ENCODE measurements at places on chromosomes 3 and 15.

GRCh38 chr3:129087138-129087702 lies 26.6 kb downstream of the GP9 start:
- no peak for DNase-seq

DNA sequence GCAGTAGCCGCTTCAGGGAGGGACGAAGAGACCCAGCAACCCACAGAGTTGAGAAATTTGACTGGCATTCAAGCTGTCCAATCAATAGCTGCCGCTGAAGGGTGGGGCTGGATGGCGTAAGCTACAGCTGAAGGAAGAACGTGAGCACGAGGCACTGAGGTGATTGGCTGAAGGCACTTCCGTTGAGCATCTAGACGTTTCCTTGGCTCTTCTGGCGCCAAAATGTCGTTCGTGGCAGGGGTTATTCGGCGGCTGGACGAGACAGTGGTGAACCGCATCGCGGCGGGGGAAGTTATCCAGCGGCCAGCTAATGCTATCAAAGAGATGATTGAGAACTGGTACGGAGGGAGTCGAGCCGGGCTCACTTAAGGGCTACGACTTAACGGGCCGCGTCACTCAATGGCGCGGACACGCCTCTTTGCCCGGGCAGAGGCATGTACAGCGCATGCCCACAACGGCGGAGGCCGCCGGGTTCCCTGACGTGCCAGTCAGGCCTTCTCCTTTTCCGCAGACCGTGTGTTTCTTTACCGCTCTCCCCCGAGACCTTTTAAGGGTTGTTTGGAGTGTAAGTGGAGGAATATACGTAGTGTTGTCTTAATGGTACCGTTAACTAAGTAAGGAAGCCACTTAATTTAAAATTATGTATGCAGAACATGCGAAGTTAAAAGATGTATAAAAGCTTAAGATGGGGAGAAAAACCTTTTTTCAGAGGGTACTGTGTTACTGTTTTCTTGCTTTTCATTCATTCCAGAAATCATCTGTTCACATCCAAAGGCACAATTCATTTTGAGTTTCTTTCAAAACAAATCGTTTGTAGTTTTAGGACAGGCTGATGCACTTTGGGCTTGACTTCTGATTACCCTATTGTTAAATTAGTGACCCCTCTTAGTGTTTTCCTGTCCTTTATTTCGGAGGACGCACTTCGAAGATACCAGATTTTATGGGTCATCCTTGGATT lies at the start of gene MLH1:
MLH1 (plus strand) TSS at position 193 of the 958 bp plus-strand sequence; CDS start at position 223, 30 bp downstream.
- DNase-seq: peak; percentile 99

DNA sequence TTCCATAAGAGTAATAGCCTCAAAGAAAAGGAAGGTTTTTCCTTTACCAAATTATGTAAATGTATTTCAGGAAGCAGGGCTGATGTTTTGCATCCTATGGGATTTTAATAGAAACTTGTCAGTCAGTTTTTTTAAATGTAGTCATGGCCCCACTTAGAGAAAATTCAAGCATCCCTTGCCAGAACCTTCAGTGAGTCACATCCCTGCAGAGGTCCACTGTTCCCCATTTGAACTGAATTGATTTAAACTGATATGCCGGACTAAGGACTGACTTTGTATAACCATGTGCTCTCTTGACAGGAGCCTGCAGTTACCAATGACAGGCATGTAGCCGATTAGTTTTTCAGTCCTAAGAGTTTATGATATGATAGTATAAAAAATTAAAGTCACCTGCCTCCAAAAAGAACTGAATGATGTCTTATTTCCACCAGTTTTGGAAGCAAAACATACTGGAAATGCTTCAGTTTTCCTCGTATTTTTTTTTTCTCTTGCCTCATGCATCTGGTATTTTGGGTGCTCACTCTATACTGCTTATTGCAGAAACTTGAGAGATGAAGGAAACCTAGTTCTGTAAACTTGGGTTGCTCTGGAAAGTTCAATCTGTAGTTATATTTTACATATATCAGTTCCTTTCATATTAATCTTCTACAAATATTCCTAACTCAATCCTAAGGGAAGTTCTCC lies 30.7 kb downstream of the LRTM1 start:
- DNase-seq: no peak

- DNase-seq: no peak
Observed at GRCh38 chr3:97795951-97796350, 25.9 kb upstream of the CRYBG3 start.

GRCh38 chr3:45225465-45226205 lies 452 bp downstream of the TMEM158 start:
- DNase-seq: no peak

- no peak for DNase-seq
Observed at GRCh38 chr3:30578479-30578878, 27.9 kb upstream of the TGFBR2 start.

DNA sequence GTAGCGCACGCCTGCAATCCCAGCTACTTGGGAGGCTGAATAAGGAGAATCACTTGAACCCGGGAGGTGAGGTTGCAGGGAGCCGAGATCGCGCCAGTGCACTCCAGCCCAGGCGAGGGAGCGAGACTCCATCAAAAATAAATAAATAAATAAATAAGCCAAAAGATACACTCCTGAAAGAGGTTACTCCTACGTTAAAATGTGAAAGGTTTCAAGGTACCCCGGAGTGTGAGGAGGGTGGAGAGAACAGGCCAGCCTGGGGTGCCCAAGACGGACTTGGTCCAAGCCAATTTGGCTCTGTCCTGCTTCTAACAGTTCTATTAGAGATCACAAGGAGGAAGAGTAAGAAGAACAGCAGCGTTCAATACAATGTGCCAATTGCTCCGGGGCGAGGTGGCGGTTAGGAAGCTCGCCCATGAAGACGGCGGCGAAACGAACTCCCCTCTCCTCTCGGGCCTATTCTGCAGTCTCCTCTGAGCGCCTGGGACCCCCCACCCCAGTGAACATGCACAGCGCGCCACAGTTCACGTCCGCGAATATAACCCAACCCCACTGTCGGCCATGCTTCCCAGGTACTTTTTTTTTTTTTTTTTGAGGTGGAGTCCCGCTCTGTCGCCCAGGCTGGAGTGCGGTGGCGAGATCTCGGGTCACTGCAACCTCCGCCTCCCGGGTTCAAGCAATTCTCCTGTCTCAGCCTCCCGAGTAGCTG lies 942 bp downstream of the ELP6 start:
- peak; percentile 3 for DNase-seq

GRCh38 chr3:64329037-64329436 lies 103.8 kb upstream of the PRICKLE2 start:
- no peak for DNase-seq

- no peak for DNase-seq
Observed at GRCh38 chr3:151345859-151346258, 16.5 kb upstream of the P2RY13 start.

- no peak for DNase-seq
Observed at GRCh38 chr15:69508659-69509058, 56.0 kb downstream of the RPLP1 start.

DNA sequence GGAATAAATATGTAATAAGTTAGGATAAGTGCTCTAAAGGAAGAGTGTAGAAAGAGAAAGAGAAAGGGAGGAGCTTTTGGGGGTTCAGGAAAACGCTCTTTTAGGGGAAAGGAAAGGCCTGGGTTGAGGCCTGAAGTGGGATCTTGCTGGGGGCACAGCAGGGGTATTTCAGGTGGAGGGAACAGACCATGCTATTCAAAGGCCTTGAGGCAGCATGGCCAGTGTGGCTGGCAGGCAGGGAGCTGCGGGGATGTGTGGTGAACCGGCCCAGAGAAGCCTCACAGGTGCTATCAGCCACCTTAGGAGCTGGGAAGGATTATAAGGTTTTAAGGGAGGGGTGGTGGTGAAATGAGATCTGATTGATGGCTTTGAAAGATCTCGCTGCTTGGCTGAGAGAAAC lies 66.6 kb downstream of the LINGO1 start:
- no peak for DNase-seq

DNA sequence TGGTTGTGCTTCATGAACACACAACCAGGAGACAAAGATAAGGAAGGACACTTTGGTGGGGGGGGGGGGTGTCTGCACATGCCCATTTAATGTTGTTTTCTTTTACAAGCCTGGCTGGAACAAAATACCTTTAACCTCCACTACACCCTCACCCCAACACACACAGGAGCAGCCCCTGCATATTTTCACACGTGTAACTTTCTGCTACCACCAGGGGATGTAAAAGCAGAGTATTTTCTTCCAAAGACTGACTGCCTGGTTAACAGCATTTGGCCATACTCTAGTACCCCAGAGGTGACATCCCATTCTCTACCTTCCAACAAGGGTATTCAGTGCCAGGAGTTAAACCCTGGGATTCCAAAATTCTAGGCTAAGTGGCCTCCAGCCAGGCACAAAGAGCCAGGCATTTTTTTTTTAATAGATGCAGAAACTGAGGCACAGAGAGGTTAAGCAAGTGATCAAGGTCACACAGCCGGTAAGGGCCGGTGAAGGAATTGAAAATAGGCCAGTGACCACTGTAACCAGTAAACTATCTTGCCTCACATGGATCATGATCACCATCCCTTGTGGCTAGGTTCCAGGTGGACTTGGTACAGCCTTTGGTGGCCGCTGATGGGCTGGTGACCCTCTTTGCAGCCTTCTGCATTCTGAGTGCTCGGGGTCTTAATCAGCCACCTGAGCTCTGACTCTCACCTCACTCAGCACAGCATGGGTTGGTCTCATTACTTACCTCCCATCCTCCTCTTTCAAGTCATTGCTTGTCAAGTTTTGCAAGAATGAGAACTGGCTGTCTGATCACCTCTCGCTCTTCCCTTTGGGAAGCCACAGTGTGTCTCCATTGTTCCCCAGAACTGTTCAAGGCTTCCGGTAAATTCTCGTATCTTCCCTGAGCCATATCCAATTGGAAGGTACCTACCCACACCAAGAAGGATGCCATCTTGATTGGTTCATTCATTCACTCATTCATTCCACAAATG lies 20.4 kb downstream of the MAGI1 start:
- DNase-seq: no peak

- no peak for DNase-seq
Observed at GRCh38 chr3:42277676-42278075, 11.7 kb upstream of the CCK start.

- DNase-seq: no peak
Observed at GRCh38 chr3:62027241-62027640, 346.1 kb downstream of the FEZF2 start.

DNA sequence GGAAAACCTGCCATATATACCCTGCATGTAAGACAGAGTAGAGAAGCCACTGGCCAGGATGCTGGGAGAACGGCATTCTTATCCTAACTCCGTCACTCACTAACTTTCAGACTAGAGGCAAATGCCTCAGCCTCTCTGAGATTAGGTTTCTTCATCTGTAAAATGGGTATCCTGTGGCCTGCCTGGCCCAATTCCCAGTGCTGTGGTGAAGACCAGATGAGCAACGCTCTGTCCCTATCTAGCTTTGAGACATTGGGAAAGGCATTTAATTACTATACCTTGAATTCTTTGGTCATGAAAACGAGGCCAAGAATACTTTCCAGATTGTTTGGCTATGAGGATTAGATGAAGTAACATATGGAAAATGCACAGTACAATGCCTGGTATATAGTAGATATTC lies 35.9 kb downstream of the CEMIP start:
- DNase-seq: no peak

GRCh38 chr3:143814443-143814889 lies 33.8 kb downstream of the SLC9A9 start:
- DNase-seq: no peak

GRCh38 chr3:109224333-109224732 lies 87.8 kb downstream of the C3orf85 start:
- no peak for DNase-seq

DNA sequence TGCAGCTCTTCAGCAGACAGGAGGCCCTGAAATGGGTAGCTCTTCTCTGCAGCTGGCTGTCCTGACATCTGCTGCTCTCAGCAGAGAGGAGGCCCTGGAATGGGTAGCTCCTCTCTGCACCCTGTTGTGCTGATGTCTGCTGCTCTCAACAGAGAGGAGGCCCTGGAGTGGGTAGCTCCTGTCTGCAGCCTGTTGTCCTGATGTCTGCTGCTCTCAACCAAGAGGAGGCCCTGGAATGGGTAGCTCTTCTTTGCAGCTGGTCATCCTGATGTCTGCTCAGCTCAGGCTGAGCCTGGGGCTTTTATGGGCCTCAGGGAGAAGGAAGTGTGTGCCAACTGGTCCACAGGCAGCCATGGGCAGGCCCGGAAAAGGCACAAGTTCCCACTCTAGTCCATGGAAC lies 66.6 kb downstream of the PIK3CB start:
- no peak for DNase-seq

GRCh38 chr3:154285221-154285620 lies 39.1 kb downstream of the DHX36 start:
- DNase-seq: no peak

GRCh38 chr3:35931867-35932266 lies 292.5 kb downstream of the ARPP21 start:
- no peak for DNase-seq

- DNase-seq: no peak
Observed at GRCh38 chr3:111373861-111374260, 168.1 kb upstream of the CD96 start.

DNA sequence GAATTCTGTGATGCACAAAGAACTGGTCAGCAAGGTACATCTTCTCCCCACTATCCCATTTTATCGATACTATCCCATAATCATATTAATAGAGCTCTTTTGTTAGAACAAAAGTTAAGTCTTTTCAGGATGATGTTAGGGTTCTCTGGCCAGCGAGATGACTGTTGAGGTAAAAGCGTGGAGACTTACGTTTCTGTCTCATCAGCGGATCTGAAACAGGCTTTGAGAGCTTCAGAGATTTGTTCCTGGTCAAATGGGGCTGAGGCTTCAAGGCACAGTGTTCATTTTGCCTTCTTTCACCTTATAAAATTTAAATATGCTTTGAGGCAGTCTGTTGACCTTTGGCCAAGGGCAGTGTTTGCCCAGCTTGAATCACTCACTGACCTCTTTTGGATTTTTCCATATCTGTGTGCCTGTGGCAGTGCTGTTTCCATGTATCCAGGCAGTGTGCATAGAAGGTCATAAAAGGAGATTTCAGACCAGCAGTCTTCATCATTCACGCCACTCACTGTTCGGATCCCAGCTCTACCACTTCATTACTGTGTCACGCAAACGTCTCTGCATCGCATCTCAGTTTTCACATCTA lies 3.1 kb downstream of the ADAMTSL3 start:
- no peak for DNase-seq

- DNase-seq: no peak
Observed at GRCh38 chr15:90807074-90807785, 61.2 kb upstream of the FURIN start.

- no peak for DNase-seq
Observed at GRCh38 chr15:80733460-80733859, 38.4 kb downstream of the ABHD17C start.

Measured in effector memory CD4-positive, alpha-beta T cell (primary cell).